ENCODE measurements at places on chromosomes 4 and X. TPM values are rescaled to one million over a fixed set of nuclear protein-coding genes. Genes with fewer than 3 reads are reported as not detected.

Gene TEX11
- total RNA-seq = not detected

Gene ABCD1
- total RNA-seq = 15.1 TPM

Gene CENPU
- 1.7 TPM for total RNA-seq

- no peak overlapping the region for H3K4me3 ChIP-seq
- H3K27ac ChIP-seq = no peak overlapping the region
- DNase-seq = no peak
- H3K4me1 ChIP-seq = no peaks in the 10 kb centered on the region
- no peaks in the 10 kb centered on the region for H3K36me3 ChIP-seq
These were observed 97.5 kb upstream of the PRPS2 start for GRCh38 chrX:12693754-12694153.

- no peaks in the 10 kb centered on the region for H3K4me1 ChIP-seq
- no peaks in the 10 kb centered on the region for H3K36me3 ChIP-seq
- no peak overlapping the region for H3K4me3 ChIP-seq
- no peak for DNase-seq
- H3K27me3 ChIP-seq = no peaks in the 10 kb centered on the region
These were observed 70.6 kb downstream of the AR start for GRCh38 chrX:67614423-67614822.

GRCh38 chr4:173835903-173836302 lies 305.9 kb upstream of the HAND2 start:
- no peak overlapping the region for H3K4me3 ChIP-seq
- no peaks in the 10 kb centered on the region for H3K36me3 ChIP-seq
- no peak for DNase-seq
- H3K27me3 ChIP-seq = no peaks in the 10 kb centered on the region
- no peak overlapping the region for H3K27ac ChIP-seq

GRCh38 chr4:81960961-81961360 lies 412.8 kb downstream of the HNRNPD start:
- H3K27me3 ChIP-seq = no peaks in the 10 kb centered on the region
- H3K27ac ChIP-seq = no peak overlapping the region
- no peak for DNase-seq
- no peaks in the 10 kb centered on the region for H3K36me3 ChIP-seq

DNA sequence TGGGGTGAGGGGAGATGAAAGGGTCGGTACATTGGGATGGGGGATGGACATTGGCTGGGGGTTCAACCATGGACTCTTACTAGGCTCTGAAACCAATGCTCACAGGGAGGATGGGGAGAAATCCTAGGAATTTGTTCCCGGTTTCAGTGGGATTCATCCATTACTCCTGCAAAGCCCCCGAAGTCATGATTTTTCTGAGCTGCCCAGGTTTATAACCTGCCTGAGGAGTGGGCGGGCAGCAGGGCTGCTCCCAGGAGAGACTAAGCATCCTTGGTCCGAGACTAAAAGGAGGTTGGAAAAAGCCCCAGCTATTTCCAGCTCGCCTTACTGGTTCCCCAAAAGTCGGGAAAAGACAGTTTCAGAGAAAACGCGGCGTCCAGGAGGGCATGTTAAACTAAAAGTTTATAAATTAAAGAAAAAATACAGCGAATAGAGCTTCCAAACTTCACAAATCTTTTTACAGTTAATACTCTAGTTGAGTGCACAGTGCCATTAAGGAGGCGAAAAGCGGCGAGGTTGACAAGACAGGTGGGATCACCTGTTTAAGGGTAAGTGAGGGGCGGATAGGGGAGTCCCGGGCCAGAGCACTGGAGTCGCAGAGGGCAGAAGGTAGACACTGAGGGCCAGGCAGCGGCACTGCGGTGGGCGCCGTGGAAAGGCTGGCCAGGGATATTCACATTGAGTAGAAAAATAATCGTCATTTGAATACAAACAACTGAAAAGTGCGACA lies 3.7 kb downstream of the NKX3-2 start:
- no peak overlapping the region for H3K27ac ChIP-seq
- H3K4me1 ChIP-seq = peaks cover 30% of the 10 kb centered on the region
- no peak for DNase-seq
- H3K27me3 ChIP-seq = peaks cover 100% of the 10 kb centered on the region
- H3K36me3 ChIP-seq = no peaks in the 10 kb centered on the region

GRCh38 chrX:65034668-65035445 lies 58.6 kb upstream of the ZC4H2 start:
- peak within 1 kb of the TSS; percentile 75 for H3K27ac ChIP-seq
- no peaks in the 10 kb centered on the region for H3K27me3 ChIP-seq

All from upper lobe of right lung (tissue), 1 donor.